ENCODE measurements at places on chromosomes 6 and 20.
A peak's percentile ranks its signal among the peaks of the same experiment; 100 is the strongest.

DNA sequence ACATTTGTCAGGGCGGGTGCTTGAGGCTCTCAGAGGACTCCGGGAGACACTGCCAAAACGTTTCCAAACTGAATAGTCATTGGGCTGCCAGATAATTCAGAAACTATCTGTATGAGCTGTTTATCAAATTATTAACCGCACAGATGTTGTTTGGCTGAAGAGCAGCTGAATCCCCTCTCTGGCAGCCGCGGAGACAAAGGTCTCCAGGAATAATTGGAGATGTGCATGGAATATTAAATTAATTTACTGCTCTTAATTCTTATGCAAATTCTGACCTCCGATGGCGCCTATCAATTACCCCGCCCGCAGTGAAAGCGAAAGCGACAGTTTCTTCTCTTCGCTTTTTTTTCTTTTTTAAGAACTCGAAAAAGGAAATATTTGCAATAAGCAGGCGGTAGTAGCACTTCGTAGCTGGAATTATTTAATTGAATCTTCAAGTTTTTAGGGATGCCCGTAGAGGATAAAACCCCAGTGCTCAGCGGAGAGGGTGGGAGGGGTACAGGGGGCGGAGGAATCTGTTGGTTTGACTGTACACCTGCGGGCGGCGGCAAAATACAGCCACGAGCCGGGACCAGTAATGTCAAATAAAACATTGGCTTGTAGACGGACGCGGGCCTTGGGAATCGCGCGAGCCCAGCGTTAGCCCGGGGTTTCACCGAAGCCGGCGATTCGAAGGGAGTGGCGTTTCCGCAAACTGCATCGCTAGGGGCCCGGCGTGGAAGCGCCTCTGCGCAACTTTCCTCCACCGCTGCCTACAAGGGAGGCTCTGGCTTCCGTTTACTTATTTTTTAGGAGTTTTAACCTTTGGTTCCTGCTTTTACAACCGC lies 6.2 kb downstream of the LINC00237 start:
- DNase-seq = no peak

DNA sequence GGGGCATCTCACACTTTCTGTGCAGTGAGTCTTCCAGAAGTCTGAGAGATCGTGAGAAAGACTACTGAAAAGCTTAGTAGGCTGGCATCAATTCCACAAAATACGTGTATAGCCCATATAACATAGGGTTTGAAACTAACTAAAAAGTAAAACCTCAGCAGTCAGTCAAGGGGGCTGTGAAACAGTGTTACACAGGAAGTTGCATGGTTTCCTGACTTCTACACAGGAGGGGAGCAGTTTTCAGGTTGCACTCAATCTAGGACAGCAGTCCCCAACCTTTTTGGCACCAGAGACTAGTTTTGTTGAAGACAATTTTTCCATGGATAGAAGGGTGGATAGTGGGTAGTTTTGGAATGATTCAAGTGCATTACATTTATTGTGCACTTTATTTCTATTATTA lies 4.7 kb upstream of the LY86 start:
- no peak for DNase-seq

DNA sequence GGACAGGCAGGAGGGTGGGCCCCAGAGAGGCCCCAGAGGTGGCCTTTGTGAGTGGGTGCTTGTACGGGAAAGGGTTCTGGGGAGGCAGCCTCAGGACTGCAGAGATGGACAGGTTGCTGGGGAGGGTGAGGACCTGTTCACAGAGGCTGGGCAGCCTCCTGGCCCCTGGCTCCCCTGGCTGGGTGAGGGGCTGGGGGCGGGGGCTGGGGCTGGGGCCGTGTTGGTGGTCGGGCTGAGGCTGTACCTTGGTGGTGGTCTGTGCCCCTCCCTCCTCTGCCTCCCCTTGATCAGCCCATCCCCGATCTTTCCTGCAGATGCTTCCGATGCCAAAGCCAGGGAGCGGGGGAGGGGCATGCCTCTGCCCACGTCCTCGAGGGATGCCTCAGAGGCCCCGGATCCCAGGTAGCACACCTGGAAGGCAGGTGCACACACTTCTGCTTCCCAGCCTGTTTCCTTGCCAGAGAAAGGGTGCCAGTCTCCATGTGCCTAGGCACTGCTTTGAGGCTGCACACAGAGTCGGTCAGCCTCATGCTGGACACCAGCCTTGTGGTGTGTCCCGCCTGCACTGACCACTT lies 4.8 kb downstream of the TCEA2 start:
- DNase-seq = no peak

DNA sequence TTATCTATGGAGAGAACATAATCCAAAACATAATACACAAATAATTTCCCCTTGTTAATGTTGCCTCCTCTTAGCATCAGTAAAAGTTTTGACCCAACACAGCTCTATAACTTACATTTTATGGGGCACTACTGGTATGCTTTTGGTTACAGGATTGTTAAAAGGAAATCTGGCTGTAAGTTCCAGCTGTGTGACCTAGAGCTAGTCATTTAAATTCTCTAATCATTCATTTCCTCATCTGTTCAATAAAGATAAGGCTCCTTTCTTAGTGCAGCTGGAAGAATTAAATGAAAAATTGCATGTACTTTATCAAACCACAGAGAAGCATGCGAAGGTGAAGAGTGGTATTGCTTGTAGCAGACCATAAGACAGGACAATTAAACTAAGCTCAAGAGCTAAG lies 4.6 kb downstream of the SLC17A2 start:
- no peak for DNase-seq

- no peak for DNase-seq
Observed at GRCh38 chr6:109623288-109623687, 67.7 kb downstream of the AK9 start.

GRCh38 chr20:36091561-36092397 lies 62.8 kb upstream of the EPB41L1 start:
- DNase-seq = no peak

GRCh38 chr6:152129691-152130151 lies 322.2 kb downstream of the ESR1 start:
- no peak for DNase-seq

DNA sequence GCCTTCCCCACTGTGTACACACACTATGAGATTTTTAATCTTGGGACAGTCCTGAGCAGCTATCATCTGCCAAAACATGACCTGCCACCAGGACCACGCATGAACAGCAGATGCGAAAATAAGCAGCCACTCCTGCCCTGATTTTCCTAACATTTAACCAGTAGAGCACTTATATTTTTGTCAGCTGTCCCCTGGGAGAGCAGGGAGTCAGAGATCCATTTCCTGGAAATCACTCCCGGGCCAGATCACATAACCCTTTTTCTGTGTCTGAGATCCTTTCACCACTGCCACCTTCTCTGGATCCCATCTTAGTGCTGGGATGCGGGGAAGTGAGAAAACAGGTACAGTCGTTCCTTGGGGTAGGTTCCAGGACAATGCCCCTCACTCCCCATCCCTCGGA lies 5.7 kb downstream of the SDCBP2 start:
- DNase-seq = no peak

GRCh38 chr6:7201732-7202541 lies 94.2 kb downstream of the RREB1 start:
- DNase-seq = no peak

GRCh38 chr6:166275714-166276166 lies 32.5 kb downstream of the PRR18 start:
- no peak for DNase-seq

DNA sequence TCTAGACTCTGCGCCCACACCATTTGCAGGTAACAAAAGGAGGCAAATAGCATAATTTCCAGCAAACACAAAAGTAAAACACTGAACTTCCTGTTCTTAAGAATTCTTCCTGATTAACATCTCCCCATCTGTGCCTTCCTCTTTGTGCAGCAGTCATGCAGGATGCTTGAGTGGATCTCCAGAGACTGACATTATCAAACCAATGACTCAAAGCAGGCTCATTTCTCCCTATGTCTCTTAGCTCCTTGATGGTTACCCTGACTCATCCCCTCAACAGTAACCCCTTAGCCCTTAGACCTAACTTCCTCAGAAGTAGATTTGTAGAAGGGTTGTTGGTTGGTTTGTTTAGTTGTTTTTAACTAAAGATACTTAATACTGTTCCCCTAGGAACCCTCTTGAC lies 137.0 kb upstream of the RIN2 start:
- no peak for DNase-seq

GRCh38 chr20:56422824-56423189 lies 10.7 kb downstream of the CASS4 start:
- no peak for DNase-seq

DNA sequence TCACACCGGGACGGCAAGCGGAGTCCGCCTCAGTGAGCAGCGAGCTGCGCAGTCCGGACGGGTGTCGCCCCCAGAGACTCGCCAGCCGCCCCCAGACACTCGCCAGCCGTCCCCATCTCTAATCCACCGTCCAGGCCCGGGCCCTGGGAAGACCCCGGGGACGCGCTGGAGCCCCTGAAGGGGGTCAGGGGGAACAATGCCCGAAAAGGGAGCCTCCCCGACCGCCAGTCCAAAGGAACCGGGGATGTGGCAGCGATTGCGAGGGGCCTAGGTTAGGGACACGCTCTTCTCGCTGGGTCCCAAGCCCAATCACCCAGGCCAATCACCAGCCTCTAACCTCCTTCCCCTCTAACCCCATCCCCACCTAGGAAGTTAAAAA lies 33.1 kb downstream of the TFAP2A start:
- no peak for DNase-seq

- DNase-seq = no peak
Observed at GRCh38 chr6:116847227-116847626, 18.3 kb upstream of the GPRC6A start.

- DNase-seq = no peak
Observed at GRCh38 chr20:49821870-49822331, 9.3 kb downstream of the SLC9A8 start.

GRCh38 chr6:90714319-90714718 lies 127.4 kb upstream of the MAP3K7 start:
- no peak for DNase-seq

GRCh38 chr20:44576297-44576696 lies 6.1 kb upstream of the PKIG start:
- DNase-seq = no peak

- no peak for DNase-seq
Observed at GRCh38 chr20:57426271-57426689, 35.1 kb downstream of the RBM38 start.

DNA sequence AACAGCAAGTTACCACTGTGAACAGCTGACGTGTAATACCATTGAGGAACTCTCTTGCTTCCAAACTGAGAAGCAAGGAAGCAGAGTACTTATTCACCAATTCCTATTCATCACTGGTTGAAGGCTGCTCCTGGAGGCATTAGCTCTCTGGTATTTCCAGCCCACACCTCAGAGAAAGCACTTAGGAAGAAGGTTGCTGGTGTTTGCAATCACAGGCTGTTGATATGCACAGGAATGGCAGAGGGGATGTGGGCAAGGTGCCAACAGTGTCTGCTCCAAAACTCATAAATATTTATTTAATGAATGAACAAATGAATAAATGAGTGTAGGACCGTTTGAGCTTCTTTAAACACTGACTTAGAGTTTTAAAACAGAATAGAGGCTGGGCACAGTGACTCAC lies 6.9 kb upstream of the RRBP1 start:
- no peak for DNase-seq

- DNase-seq = no peak
Observed at GRCh38 chr20:53557130-53557529, 36.5 kb downstream of the ZNF217 start.

- no peak for DNase-seq
Observed at GRCh38 chr6:105940990-105941389, 145.1 kb upstream of the PRDM1 start.

GRCh38 chr20:38426006-38426897 lies 8.9 kb downstream of the SNHG17 start:
- peak; percentile 70 for DNase-seq

DNA sequence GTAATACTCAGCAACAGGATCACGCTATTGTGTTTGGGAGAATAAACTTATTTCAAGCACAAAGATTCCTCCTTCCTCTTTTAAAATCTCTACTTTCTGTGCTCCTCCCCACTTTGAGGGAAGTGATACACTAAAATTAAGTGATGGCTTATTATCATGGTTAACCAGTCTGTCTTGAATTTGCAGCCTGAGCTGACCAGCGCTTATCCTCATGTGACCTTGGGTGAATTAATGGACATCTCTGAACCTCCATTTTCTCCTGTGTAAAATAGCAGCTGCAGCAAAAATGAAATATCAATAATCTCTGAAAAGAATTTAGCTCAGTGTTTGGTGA lies 222.6 kb downstream of the BCAS1 start:
- no peak for DNase-seq

- no peak for DNase-seq
Observed at GRCh38 chr6:67535946-67536345, 1099.1 kb upstream of the ADGRB3 start.

DNA sequence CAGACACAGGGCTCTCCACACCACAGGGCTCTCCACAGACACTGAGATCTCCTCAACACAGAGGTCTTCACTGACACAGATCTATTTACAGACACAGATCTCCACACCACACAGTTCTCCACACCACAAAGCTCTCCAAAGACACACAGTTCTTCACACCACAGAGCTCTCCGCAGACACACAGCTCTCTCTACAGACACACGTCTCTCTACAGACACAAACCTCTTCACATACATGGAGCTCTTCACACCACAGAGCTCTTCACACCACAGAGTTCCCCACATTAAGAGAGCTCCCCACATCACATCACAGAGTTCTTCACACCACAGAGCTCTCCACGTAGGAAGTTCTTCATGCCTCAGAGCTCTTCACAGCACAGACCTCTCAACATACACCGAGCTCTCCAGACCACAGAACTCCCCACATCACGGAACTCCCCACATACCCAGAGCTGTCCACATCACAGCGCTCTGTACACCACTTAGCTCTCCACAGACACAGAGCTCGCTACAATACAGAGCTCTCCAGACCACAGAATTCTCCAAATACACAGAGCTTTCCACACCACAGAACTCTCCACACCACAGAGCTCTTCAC lies 53.9 kb downstream of the ERMARD start:
- no peak for DNase-seq

GRCh38 chr20:45629496-45630100 lies at the start of gene WFDC10A:
TSS of gene WFDC10A (plus strand) at chr20:45629739. CDS start at chr20:45629814, 75 bp downstream.
- DNase-seq = no peak

GRCh38 chr6:13511913-13512717 lies 24.7 kb upstream of the GFOD1 start:
- no peak for DNase-seq

GRCh38 chr20:63017076-63017825 lies 10.5 kb upstream of the BHLHE23 start:
- no peak for DNase-seq

DNA sequence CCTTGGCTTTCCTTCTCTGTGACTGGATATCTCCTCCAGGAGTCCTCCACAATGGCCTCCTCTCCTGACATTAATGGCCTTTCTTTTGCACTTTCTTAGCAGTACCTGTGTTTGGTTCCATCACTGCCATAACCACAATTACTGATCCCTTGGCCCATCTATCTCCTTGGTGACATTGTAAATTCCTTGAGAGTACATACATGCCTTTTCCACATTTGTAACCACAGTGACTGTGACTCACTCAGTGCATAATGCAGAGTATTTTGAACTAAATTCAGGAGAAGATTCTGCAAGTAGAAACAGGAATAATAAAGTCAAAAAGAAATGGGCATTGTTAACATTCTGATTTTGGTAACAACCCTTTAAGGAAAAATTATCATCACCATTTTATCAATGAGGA lies 197.2 kb upstream of the SOX4 start:
- DNase-seq = no peak
